ENCODE measurements at places on chromosomes 1 and 21.

DNA sequence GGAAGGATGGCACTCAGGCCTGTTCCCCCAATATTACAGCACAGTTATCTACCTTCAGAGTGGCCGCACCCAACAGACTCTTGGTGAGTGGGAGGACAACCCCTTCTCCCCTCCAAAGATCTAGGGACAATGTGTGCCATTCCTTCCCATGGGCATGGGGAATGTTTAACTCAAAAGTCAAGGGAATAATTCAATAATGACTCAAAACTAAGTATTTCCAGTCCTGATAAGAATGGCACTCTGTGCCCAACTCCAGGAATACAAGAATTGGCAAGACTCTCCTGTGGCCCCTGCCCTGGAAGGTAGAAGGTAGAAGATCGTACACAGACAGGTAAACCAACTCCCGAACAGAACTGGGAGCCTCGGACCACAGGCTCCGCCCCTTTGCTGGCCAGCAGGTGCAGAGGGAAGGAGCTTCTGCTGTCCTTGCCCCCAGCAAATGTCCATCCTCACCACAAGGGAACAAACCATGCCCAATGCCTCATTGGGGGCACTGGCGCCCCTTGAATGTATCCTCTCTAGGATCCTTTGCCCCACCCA, 514.0 kb downstream of the NPHP4 start:
- no peak for DNase-seq

DNA sequence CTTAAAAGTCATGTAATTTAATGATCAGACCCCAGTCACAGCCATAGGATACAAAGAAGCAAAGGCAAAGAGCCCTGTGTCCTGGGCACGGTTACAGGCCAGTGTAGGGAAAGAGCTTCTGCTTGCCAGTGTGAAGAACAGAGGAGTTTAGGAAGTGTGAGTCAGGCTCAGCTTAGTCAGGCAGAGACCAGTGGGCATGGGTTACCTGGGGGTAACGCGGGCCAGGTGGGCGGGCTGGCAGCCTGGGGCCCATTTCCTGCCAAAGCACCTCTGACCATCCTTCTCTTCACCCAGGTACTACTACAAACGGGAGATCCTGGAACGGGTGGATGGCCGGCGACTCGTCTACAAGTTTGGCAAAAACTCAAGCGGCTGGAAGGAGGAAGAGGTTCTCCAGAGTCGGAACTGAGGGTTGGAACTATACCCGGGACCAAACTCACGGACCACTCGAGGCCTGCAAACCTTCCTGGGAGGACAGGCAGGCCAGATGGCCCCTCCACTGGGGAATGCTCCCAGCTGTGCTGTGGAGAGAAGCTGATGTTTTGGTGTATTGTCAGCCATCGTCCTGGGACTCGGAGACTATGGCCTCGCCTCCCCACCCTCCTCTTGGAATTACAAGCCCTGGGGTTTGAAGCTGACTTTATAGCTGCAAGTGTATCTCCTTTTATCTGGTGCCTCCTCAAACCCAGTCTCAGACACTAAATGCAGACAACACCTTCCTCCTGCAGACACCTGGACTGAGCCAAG, 4.7 kb downstream of the ELF3 start:
- DNase-seq: no peak

- DNase-seq: no peak
Measured at GRCh38 chr1:6184083-6184783, 4.1 kb upstream of the CHD5 start.

- DNase-seq: no peak
Measured at GRCh38 chr1:15690317-15690716, 6.2 kb downstream of the PLEKHM2 start.

DNA sequence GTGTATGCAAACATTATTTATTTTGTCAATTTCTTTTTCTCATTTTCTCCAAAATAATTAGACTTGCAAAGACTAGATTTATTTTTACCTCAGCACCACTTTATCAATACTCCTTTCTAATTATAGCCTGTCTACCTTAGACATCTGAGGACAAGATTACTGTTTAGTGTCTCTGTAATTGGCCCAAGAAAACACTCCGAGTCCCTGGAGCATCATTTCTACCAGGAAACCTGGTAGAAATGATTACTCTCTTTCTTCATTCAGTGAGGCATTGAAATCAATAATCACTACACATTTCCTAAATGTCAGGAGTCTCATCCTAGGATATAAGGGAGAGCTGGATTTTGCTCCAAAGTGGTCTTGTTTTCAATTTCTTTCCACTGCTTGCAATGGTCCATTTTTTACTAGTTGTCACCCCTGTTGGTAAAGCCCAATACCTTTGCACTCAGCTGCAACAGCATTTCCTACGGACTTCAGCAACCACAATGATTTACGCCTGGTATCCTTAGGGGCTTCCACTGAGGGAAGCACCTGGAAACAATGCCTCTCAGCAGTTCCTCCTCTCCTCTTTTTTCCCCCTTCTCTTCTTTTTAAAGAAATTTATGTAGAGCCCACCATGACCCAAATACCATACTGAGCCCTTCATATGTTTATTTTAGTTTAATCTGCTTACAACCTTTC, 64.6 kb downstream of the GRIK1 start:
- no peak for DNase-seq

DNA sequence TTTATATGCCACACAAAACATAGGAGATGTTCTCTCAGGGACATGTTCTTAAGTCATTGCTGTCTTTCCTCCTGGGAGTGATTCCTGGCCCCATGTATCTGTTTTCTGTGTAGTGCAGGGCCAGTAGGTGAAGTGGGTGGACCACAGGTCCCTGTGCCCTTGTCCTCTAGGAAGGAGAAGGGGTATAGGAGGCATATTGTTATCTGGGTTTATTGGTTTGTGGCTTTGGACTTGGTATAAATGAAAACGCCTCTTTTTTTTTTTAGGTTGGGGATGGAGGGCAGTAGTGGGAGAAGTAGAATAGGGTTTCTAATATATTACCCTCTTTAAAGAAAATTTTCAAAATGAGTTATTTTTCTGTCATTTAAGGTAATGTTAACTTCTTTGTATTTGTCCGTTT, 29.4 kb downstream of the DYRK1A start:
- DNase-seq: no peak

Data from iPS DF 6.9 (cell line).